ENCODE measurements at places on chromosomes 3 and 15. TPM values are rescaled to one million over a fixed set of nuclear protein-coding genes. Genes with fewer than 3 reads are reported as not detected.

- DNase-seq = no peak
These were observed 670.6 kb downstream of the PLOD2 start for GRCh38 chr3:145490088-145491048.

TRPM1 gene
- total RNA-seq = not detected

DNA sequence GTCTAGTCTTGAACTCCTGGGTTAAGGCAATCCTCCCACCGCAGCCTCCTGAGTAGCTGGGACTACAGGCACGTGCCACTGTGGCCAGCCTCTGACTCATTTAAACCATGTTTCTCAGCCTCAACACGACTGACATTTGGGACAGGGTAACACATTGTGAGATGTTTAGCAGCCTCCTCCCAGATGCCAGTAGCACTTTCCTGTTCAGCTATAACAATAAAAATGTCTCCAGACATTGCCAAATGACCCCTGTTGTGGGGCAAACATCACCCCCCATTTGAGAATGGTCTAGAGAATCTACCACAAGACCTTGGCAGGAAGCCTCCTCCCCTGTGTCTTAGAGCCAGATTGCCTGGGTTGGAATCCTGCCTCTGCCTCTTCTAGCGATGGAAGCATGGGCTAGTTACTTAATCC is 8.4 kb downstream of the TMEM40 start:
- DNase-seq = no peak

STRA6 gene
- not detected for total RNA-seq

DNA sequence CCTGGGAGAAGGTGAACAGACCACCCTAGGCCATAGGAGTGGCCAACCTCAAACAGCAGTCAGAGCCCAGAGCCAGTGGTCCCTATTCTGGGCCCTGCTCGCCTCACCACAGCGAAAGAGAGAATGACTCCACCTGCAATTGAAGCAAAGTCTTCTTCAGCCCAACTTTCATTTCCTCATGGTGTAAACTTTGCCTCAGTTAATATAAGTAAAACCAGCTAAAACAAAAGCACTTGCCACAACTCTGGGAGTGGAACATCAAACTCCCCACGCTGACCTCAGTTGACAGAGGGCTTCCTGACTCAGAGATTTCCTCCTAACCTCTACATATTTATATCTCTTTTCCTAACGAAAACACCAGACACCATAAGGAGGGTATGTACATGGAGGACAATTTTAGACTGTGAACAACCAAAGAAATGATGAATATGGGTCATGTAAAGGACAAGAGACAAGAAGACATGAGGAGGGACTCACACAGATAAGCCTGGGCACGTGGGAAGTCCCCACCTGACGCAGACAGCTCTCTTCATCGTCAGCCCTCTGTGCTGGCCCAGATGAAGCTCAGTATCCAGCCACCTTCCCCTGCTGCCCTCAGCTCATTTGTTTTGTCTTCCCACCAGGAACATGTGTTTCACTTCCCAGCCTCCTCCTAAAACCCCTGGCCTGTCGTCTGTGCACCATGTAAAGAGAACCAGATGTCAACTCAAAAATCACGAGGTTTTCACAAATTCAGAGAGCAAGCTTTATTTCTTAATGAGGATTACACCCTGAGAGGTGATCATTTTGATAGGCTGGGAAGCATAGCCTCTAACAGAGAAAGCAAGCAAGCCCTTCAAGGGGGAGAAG is 140.9 kb downstream of the KCNMB2 start:
- DNase-seq = no peak

IL17RB gene
- 18.4 TPM for total RNA-seq

Data from lower lobe of right lung (tissue), 2 donors.